Activated T-cell treated with anti-CD3 and anti-CD28 coated beads, Interleukin-2, amount 50 U/mL, for 48 hours (primary cell): ENCODE measurements at places on chromosomes 1 and 21.

- DNase-seq: no peak
Measured at GRCh38 chr21:29616209-29616751, 317.6 kb downstream of the BACH1 start.

GRCh38 chr1:56411484-56412180, 167.7 kb downstream of the PLPP3 start:
- no peak for DNase-seq

DNA sequence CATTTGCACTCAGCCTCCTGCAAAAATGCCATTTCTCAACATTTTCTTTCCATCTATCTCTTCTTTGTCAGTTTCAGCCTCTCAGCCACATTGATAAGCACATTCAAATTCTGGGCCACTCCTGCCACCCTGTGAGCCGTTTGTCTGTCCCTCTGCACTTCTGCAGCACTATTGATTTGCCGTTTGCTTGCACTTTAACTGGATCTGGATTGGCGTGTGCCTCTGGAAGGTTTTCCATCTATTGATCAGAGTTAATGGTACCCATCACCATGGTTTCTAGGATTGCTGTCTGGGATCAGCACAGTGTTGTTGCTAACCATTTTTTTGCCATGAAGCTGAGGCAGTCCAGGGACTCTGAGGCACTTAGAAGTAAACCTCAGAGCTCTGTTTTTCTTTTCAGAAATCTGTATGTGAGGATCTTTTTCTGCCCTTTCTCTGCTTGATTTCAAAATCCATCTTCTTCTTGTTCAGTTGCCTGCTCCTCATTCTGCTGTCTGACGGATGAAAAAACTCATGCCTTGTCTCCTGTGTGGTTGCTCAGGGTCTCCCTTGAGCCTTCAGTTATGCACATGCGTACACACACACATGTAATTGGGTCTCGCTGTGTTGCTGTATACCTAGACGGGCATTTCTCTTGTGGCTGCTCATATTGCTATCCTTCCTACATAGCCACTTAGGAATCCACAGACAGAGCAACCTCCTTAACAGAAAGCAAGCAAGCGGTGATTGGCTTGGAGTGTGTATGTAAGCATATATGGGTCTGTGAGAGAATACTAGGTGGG, 67.9 kb downstream of the NOS1AP start:
- DNase-seq: no peak

- no peak for DNase-seq
Measured at GRCh38 chr1:78092643-78093042, 46.9 kb downstream of the GIPC2 start.

DNA sequence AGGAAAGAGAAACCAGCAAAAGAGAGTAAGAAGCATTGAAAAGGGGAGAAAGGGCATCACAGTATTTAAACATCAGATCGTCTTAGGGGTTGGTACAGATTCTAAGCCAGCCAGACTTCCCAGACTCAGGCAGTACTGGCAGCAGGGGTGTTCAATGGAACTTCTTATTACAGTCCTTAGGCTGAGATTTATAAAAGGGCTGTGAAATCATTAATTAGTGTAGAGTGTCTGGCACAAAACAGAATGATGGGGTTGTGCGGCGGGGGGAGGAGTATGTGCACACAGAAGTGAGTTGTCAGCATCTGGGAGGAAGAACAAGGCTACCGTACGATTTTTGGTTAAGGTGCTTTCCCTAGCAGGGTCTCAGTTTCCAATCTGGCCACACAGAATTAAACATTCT, 38.2 kb downstream of the ARHGEF11 start:
- no peak for DNase-seq

DNA sequence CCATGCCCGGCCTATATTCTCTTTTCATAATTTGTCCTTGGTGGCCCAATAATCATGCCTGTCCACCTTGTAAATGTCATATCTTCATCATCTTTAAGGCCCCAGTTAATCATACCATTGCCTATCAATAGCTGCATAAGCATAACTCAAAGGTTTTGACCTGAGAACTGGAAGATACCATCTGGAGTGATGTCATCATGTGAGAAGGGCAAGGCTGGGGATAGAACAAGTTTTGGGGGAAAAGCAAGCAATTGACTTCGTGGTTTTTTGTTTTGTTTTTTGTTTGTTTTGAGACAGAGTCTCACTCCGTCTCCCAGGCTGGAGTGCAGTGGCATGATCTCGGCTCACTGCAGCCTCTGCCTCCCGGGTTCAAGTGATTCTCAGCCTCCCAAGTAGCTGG, 6.2 kb downstream of the UBIAD1 start:
- no peak for DNase-seq
